ENCODE measurements at places on chromosomes 12 and 14.

- no peak for DNase-seq
Measured at GRCh38 chr12:21627924-21628323, 23.3 kb upstream of the GYS2 start.

GRCh38 chr14:61923348-61923747 is 161.1 kb downstream of the SNAPC1 start:
- no peak for DNase-seq

DNA sequence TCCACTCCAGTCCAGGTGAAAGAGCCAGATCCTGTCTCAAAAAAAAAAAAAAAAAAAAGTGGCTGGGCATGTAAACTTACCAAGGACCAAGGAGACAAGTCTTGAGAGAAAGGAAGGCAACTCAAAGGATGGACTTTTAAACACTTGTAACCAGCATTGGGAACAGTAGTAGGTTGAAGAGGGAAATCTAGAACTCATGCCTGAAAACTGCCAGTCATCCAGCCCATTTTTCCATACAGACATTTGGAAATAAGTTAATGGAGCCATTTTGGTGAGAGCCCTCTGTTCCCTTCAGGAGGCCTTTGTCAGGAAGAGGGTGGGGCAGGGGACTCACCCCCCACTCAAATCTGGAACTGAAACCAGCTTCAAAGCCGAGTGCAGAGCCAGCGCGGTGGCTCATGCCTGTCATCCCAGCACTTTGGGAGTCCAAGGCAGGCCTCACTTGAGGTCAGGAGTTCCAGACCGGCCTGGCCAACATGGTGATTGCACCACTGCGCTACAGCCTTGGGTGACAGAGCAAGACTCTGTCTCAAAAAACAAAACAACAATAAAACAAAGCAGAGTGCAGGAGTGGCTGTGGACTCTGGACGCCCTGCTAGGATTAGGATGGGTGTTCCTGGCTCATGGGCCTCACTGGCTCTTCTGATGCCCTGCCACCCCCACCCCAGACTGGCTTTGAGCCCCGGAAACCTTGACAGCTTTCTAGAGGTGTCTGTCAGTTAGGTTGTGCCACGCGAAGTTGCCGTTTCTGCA is 1.6 kb upstream of the MLXIP start:
- DNase-seq = no peak

DNA sequence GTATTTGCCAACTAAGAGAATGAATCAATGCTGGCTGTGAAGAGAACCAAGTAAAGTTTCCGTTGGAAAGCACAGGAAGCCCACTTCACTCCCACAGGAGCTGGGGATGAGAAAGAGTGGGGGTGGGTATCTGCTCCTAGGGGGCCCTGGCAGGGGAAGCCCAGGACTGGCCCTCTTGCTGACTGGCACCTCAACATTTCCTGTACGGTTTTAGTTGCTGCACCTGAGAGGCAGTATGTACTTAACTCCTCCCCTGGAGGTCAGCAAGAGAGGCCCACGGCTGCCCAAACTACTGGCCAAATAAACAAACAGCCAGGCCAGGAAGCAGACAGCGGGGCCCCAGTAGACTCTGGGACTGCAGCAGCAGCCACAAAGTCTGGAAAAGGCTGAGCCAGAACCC is 33.8 kb upstream of the VWF start:
- DNase-seq = no peak

- no peak for DNase-seq
Measured at GRCh38 chr14:54671537-54671936, 104.6 kb downstream of the SAMD4A start.

GRCh38 chr12:70966996-70967790 is 46.7 kb upstream of the PTPRR start:
- DNase-seq = no peak

DNA sequence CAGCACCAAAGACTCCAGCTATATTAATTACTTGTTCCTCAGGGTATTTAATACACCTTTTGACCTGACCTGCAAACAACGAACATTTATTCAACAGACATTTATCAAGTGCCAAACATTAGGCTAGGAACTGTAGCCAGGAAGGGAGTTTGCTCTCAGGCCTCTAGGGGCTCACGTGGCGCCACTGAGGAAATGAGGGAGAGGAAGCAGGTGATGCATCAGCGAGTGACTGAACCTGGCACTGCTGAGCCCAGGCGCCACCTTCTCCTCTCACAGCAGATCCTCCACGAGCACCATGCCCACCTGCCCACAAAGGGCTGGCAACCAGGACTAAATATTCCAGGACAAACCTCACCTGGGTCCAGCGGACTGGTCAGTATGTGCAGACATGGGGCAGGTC is 50.2 kb downstream of the SETD3 start:
- DNase-seq = no peak

GRCh38 chr14:87785897-87786296 is 207.1 kb downstream of the GALC start:
- DNase-seq = no peak

DNA sequence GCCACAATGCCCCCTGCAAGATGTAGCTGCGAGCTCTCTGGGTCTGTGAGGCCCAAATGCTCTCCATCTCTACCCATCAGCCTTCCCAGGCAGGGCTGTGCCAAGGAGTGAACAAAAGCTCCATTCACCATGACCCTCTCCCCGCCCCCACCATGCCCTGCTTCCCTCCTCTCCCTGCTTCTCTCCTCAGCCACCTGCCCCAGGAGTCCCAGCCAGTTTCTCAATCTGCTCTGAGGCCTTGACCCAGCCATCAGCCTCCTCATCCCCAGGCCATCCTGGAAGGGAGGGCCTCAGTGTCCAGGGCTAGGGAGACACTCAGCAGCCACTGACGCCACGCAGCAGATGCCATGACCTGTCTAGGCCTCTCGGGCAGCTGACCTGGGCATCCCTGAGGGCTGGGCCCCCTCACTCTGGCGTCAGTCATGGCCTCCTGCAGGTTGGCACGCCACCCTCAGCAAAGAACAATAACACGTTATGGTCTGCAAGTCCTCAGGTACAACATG is 8.5 kb upstream of the KRT5 start:
- no peak for DNase-seq

DNA sequence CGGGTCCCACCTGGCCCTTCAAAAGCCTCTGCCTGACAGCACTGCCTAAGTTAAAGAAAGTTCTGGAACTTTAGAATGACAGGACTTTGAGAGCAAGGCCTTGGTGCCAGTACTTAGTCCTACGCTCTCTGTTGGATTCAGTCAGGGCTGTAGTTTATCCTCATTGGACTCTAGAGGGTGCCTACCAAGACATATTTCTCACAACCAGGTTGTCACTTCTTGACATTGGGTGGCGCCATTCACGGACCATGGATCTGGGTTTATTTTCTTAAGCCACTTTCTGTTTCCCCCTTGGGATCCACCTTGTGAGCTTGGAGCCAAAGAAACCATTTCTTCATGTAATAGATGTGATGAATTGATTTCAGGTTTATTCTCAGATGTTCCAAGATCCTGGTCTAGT is 787.0 kb upstream of the TBX3 start:
- DNase-seq = no peak

Measured in CD4-positive, alpha-beta T cell treated with Interleukin-6 at 100 ng/mL for 8 hours (primary cell).